ENCODE measurements at places on chromosomes 7 and 10.

DNA sequence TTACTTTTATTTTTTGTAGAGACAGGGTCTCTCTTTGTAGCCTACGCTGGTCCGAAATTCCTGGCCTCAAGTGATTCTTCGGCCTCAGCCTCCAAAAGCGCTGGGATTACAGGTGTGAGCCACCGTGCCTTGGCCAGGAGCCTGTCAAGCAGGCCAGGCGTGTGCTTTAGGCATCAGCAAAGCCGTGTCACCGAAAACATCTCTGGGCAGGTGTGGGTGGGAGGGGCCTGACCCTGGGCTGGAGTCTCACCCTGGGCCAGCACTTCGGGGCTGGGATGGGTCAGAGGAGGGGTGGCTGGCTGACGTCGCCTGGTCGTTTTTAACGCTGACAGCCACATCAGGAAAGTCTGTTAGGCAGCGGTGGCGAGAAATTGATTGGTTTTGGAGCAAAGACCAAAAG lies 80.9 kb downstream of the UNCX start:
- DNase-seq, result no peak

DNA sequence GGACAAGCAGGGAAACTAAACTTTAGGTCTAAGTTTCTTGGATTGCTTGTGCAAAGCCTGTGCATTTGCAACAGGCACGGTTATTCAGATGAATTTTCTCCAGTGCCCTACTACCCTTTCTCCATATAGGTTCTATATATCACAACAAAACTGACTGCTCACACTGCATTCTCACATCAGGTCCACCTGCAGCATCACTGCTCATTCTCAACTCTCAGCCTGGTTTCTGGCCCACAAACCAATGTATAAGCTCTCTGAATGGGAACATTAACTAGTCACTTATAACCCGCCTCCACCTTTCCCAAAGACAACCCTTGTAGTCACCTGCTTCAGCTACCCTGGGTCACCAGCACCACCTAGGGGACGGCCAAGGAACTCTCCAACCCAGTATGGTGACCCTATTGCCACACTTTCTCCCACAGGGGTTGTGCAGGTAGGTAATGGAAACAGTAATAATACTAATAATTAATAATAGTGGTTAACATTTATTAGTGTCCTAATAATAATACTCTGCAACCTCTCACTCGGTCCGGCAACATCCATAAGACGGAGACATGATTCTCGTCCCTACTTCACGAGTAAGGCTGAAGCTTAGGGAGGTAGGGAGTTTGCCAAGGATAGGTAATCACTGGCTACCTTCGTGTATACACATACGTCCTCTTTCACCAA lies 97.3 kb downstream of the CLEC2L start:
- DNase-seq, result no peak

GRCh38 chr7:25391295-25391861 lies 163.1 kb upstream of the NPVF start:
- DNase-seq, result no peak

GRCh38 chr7:17863809-17864143 lies 76.5 kb downstream of the SNX13 start:
- DNase-seq, result no peak

- DNase-seq, result no peak
Observed at GRCh38 chr7:80934321-80934720, 15.5 kb upstream of the SEMA3C start.

DNA sequence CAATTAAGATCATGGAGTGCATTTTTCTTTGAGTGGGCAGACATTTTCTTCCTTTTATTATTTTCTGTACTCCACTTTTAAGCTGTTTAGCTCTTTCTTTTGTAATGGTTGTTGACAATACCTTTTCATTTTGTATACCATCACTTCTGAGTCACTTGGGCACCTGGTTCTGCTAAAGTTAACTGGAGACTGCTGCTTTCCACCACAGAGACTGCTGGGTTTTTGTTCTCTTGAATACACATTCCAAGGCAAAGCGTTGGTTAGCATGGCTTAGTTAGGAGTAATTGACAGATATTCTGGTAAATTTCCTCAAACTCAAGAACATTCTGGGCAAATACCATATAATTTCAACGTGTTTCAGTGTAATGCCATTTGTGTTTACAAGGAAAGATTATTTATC lies 541.9 kb upstream of the CELF2 start:
- DNase-seq, result no peak

GRCh38 chr7:112377593-112377992 lies 72.7 kb upstream of the IFRD1 start:
- DNase-seq, result no peak

GRCh38 chr10:131755200-131755599 lies 145.6 kb upstream of the PPP2R2D start:
- no peak for DNase-seq

DNA sequence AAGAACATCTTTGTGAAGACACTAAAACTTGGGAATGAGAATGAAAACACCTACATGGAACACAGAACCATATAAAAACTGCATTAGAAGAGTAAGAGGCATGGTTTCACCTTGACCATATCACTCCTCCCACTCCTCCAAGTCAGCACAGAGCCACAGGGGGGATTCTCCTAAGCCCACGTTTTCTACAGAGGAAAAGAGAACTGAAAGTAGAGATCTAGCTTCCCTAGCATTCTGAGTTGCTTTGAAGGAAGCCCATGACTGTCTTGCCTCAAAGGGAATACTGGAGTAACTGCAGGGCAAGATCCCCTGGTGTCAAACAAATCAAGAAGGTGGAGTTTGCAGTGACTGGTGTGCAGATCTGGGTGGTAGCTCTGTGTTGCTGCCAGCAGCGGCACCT lies 43.9 kb downstream of the HBP1 start:
- no peak for DNase-seq

- DNase-seq, result no peak
Observed at GRCh38 chr7:474605-475424, 44.8 kb downstream of the PDGFA start.

DNA sequence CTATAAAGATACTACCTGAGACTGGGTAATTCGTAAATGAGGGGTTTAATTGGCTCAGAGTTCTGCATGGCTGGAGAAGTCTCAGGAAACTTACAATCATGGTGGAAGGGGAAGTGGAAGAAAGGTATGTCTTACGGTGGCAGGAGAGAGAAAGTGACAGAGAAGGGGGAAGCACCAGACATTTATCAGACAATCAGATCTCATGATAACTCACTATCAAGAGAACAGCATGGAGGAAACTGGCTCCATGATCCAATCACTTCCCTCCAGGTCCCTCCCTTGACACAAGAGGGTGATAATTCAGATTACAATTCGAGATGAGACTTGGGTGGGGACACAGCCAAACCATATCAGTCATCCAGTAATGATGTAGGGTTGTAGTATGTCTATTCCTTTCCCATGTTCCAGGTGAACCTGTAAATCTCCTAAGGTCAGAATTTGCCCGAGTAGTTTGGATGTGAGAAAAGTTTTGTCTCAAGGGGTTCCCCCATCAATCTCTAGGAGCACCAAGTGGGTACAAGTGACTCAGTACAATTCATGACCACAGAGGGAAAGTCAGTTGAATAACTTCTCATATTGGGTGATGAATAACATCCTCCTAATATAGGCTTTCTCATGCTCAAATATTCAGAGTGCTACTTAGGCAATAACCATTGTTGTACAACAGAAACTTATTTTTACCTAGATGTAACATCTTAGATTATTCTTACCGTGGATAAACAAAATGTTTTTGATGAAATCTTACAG lies 39.7 kb upstream of the MTPN start:
- DNase-seq, result no peak

DNA sequence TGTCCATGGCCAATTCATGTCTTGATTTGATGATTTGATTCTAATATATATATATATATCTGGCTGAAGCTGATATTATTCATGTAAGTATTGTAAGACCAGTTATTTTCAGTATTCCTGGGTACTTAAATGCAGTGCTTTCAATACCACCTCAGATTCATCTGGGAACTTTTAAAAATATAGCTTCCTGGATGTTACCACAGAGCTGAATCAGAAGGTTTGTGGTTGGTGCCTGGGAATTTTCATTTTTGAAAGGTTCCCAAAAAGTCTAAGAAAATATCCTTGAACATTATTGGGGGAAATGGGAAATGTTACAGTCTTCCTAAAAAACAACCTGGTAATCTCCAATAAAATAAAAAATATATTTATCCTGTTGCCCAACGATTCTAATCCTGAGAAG lies 10.7 kb upstream of the PPP3CB start:
- no peak for DNase-seq

DNA sequence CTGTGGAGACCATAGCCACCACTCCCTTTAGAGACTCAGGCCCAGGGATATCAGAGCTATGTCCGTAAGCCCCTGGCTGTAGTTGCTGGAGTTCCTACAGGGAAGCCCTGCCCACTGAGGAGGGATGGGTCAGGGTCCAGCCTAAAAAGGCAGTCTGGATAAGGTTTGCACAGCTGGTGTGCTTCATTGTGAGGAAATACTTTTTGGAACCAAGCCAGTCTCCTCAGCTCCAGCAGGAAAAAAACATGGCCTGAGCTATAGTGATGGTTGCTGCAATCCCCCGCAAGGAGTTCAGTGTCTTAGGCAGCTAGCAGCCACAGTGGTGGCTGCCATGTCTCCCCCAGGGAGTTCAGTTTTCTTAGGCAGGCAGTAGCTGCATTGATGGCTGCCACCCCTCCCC lies 52.6 kb upstream of the CYP2C8 start:
- no peak for DNase-seq

GRCh38 chr7:36707898-36708297 lies 16.4 kb downstream of the AOAH start:
- DNase-seq, result no peak

- no peak for DNase-seq
Observed at GRCh38 chr10:30352377-30352776, 3.3 kb upstream of the MTPAP start.

- DNase-seq, result no peak
Observed at GRCh38 chr7:1755783-1756625, 85.9 kb downstream of the ELFN1 start.

DNA sequence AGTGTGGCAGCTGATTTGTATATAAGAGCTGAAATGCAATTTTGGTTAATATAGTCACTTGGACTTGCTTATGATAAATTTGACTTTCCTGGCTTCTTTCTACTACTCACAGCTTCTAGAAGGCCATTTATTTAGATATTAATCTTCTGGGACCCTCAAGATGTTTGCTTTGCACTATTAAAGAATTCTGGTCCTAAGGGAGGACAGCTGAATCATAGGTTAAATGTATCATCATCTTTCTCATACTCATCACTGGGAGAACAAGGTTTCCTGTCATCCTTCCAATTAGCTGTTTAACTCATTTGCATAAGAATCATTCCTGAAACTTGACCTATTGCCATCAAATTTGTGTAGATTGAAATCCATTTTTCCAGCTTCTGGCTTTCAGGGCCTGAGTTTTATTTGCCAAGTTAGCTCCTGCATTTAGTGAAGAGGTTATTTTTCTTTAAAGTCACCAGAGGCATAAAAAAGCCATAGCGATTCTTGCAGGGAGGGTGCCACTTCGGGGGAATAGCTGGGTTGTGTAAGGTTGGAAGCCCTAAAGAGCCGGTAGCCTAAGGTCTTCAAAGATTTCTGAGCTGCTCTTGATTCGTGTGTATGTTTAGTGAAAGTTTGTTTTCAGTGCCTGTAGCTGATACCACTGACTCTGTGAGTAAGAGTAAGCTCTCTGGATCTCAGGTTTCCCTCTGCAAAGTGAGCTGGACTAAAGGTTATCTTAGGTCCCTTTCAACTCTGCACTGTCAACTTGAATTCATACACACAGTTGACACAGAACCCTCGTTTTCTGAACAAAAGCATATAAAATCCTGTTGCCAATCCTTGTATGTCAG lies 4.3 kb downstream of the MAP3K8 start:
- no peak for DNase-seq

DNA sequence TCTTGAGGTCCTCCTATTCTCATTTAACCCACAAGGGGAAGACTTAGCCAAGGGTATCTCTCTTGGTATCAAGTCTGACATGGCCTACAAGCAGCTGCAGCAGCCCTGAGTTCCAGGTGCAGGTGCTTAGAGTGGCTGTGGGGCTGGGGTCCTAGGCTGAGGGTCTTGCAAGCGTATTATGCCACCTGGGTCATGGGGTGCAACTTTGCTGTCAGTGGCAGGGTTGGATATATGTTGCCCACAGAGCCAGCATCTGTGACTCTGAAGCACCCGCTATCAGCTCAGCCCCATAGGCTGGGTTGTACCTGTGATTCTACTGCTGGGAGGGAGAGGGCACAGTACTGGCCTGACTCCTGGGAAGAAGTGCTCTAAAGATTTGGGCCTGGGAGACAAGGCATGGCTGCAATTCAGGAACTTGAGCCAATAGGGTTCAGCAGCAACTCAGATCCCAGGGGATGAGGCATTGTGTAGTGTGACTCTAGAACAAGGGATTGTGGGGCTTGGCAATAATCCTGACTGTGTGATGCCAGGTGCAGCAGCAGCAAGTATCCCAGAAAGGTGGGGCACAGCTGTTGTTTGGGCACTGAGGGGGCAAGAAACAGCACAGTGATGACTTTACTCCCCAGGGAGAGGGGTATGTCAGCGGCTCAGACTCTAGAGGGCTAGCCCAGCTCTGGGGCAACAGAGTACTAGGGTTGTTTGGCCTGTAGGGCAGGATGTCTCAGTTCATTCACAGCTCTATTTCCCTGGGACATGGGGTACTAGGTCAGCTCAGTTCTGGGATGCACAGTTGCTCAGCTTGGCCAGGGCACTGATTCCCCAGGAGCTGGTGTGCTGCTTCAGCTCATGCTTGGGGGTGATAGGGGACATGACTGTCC lies 41.4 kb downstream of the NEURL1 start:
- DNase-seq, result no peak

DNA sequence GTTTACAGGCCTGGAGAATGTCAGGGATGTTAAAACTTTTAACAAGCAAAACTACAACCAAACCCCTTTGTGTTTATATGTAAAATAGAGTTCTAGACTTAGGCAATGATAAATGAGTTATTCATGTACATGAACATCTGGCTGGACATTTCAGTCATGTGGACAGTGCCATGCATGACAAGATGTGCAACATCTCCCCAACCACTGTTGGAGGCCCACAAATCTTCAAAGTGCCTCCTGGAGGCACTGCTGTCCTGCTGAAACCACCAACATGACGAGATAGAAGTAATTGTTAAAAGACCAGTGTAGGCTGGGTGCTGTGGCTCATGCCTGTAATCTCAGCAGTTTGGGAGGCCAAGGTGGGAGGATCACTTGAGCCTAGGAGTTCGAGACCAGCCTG lies 18.4 kb downstream of the PPIA start:
- no peak for DNase-seq

DNA sequence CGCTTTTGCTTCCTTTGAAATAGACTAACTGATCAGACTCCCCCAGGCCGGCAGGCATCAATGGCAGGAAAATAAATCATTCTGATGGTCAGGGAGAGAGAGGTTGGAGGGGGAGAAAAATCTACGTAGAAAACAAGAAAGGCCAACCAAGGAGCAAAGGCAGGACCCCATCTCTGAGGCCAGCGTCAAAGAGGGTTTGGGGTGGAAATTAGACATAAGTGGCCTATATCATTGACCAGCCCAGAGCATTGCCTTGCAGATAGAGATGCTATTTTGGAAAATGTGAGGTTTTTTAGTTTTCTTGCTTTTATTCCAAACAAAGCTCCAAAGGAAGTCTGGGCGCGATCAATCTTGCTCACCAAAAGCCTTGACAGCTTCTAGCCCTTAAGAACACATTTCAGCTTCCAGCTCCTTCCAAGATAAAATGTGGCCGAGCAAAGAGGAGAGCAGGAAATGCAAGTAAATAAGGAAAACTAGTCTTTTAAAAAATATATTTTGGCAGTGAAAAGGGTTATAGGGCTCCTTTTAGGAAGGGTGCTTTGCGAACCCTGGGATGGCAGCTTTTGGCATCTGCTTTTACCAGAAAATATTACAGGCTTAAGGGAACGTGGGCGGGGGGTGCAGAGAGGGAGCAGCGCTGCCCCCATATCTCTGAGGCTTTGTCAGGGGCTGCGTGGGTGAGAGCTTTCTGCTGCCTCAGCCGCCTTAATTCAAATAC lies 2.0 kb upstream of the HOXA2 start:
- DNase-seq, result no peak

- no peak for DNase-seq
Observed at GRCh38 chr10:102517553-102517952, 13.8 kb downstream of the SUFU start.
